ENCODE measurements at places on chromosomes 16 and 17.

DNA sequence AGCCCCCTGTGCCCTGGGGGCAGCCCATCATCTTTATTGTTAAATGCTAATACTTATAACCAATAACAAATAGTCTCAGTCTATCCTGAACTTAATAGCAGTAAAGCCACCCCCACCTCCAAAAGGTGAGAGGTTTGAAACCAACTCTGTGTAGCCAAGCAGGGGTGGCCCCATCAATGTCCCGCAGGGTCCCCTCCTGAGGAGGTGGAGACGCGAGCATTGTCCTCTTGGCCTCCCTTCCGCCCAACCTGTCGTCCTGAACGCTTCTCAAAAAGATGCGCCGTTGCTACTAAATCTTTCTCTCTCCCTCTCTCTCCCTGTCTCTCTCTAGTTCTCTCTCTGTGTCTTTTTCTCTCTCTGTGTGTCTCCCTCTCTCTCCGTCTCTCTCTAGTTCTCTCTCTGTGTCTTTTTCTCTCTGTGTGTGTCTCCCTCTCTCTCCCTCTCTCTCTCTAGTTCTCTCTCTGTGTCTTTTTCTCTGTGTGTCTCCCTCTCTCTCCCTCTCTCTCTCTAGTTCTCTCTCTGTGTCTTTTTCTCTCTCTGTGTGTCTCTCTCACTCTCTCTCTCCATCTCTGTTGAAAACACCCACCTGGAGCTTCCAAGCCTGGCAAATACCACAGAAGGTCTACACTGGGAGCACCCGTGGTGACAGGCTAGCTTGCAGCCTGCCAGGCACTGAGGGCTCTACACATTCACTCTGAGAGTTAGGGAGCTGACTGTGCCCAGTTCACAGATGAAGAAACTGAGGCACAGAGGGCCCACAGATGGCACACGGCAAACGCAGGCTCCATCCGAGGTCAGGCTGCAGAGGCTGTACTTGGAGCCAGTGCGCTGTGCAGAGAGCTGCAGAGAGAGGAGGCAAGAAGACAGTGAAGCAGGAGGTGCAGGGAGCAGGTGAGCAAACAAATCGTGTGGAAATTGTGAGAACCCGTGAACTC lies 185.9 kb downstream of the C16orf95 start:
- DNase-seq: no peak

DNA sequence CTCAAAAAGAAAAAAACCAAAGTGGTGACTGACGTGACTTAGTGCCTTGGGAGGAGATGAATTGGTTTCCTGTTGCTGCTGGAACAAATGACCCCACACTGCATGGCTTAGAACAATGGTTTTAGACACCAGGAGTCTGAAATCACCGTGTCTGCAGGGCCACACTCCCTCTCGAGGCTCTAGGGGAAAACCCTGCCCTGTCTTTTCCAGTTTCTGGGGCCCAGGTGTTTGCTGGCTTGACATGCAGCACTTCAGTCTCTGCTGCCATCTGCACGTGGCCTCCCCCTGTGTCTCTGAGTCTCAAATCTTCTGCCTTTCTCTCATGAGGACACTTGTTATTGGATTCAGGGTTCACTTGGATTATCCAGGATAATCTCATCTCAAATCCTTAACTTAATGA lies 323.8 kb upstream of the TNRC6C start:
- DNase-seq: no peak

GRCh38 chr16:87744750-87745514 lies 20.9 kb downstream of the KLHDC4 start:
- no peak for DNase-seq

DNA sequence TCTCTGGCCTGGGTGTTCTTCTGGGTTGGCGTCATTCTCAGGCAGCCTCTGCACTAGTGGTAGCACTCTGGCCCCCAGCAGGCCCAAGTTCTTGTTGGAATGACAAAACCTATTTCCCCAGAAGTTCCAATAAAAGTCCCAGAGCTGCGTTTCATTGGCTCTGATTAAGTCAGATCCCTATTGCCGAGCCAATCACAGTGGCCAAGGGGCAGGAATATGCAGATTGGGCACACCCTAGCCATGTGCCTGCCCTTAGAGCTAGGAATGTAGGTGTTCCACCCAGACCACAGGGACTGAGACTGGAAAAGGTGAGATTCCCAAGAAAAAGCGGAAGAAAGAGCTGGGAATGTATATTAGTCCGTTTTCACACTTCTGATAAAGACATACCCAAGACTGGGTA lies 44.9 kb upstream of the POLR3E start:
- DNase-seq: no peak

DNA sequence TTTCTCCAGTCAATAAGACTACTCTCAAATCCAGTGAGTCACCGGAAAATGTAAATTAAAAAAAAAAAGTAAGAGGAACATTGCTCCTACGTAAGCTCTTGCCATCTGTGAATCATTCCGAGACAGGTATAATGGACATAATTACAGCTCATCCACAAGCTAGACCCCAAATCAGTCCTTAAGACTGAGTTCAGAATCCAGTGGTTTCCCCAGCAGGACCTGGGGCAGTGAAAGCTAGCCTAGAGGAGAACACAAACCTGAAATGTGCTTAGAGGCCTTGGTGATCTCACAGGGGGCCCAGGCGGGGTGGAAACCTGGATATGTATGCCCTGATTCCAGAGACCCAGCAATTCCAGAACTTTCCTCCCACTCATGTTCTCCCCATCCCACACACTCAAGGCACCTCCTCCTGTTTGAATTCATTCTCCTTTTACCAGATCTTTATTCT lies 132.0 kb downstream of the COPRS start:
- no peak for DNase-seq

DNA sequence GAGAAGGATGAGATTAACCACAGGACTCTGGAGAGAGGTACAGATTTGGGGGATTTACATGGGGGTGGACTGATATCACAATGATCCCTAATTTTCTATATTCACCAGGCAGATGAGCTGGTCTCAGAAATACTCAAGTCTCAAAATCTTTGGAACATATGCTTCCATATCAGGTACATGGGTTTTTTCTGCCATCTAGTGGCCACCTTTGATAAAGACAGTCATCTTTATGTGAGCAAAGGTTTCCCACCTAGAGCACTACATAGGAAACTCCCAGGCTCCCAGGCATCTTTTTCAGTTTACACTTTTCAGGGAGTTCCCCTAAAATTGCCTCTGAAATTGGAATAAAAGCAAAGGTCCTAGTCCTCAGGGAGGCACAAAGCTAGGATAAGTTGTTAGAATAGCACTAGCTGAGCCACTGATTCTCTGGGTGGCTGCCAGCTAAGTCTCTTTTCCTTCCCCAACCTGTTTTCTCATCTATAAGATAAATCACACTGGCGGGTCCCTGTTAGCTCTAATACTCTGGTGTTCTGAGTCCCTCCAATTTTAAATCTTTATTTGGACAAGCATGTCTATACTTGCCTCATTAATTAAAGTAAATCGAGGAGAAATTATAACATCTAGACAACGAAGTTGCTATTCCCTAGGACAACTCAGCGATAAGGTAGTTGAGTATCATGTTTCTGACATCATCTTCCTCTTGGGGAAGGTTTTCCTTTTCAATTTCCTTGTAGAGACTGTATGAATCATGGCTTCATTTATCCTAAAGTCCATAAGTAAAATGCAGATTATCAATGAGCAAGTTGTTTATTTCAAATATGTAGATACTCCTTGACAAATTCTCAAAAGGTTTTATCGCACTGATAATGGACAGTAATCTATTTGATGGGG lies 19.0 kb upstream of the MON1B start:
- DNase-seq: peak; percentile 58

DNA sequence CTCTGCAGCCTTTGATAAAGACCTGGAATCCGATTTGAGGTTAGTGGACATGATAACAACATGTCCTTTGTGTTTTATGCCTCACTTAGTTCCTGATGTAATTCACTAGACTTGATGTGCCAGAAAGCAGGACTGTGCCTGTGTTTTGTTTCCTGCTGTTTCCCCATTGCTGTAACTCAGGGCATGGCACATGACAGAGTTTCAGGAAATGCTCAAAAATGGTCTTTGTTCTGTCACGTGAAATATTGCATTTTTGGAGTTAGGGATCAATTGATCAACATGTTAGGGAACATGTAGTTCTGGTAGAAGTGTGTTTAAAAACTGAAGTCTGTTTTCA lies 32.8 kb downstream of the DHX38 start:
- no peak for DNase-seq
